ENCODE measurements at places on chromosomes 5 and 9. TPM values are rescaled to one million over a fixed set of nuclear protein-coding genes. Genes with fewer than 3 reads are reported as not detected.

The FAM81B gene
- not detected for polyA plus RNA-seq

GRCh38 chr5:142686210-142686734 lies 382 bp upstream of the FGF1 start:
- no peak for DNase-seq

- no peak for DNase-seq
These were observed 85.5 kb downstream of the ANXA1 start for GRCh38 chr9:73237140-73237539.

DNA sequence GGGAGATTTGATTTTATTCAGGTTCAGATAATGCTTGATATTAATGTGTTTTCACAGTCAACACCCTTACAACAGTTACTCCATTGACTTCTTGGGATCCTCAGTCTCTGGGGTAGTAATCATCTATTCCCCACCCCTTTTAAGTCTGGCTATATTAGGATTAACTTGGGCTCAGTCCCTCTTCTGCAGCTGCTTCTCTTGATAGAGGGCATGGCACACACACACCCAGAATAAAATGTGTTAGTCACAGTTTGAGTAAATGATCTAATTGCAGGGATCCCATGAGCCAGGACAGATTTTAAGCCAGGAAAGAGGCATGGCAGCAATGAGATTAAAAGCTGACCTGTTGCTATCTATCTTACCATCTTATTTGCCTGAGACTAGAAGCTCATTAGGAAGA lies 53.7 kb upstream of the VLDLR start:
- DNase-seq, result no peak

DNA sequence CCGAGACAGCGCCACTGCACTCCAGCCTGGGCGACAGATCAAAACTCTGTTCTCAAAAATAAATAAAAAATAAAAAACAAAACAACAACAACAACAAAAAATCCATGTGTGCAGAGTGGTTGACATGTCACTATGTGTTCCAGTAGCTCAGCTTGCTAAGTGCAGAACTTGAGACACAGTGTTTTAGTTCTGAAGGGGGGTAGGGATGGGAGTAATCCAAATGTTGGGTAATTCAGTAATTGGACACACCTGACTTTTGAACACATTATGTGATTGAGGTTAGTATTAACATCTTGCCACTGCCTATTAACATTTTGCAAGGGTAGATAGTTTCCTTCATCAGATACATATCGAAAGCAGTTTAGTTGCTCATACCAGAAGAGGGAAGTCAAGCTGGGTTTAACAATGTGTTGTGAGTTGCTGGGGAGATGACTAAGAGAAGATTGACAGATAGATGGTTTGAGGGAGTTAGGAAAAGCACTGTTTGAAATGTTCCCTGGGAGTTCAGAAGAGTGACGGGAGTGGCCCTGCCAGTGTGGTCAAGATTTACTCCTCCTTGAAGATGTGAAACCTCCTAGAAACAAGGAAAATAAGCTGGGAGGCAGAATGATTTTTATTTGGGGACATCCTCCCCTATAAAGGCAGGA lies 928 bp downstream of the HACD4 start:
- no peak for DNase-seq

- DNase-seq, result no peak
These were observed 372.0 kb upstream of the KCNN2 start for GRCh38 chr5:113989913-113990305.

- no peak for DNase-seq
These were observed 181.1 kb upstream of the RAD23B start for GRCh38 chr9:107102011-107102410.

The CBY3 gene
- not detected for polyA plus RNA-seq

DNA sequence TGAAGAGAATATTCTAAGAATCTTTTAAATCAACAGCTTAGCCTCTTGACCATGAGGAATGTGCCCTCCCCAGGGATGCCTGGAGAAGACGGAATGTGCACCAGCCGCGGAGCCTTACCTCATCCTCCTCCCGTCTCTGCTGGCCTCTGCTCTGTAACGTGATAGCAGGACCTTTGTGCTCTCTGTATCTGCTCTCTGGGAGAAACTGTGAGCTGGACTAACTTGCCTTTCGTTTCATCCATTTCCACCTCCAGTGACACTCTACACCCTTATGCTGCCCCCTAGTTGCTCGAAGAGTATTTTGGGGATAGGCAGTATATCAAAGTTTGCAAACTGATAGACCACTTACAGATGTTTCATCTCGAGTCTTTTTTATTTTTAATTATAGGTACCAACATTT lies 141.4 kb downstream of the NPR3 start:
- no peak for DNase-seq
